ENCODE measurements at places on chromosomes 13 and 19.

GRCh38 chr13:105200181-105200580 is 1335.3 kb downstream of the EFNB2 start:
- DNase-seq, result no peak

DNA sequence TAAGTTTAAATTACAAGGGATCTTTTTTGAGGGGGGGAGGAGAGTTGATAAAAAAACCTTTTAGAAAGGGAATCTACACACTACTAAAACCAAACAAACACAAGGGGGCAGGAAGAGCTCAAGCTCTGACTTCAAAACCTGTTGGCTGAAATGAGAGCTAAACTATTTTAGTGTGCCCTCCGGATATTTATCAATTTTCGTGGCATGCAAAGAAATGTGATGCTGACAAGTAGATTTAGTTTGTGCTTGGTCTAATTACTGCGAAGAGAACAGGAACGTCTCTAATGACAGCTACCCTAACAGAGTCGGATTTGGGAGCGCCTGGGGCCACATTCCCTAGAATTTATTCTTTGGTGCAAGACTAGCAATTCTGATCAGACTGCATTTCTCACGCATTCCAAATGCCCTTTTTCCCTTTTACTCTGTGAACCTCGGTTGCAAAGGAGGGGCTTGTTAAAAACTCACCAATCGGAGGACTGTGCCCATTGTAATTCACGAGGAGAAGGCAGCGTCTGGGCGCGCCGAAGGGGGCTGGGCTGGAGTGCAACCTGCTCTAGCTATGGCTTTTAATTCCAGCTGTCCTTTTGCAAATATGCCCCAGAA is 802 bp upstream of the FREM2 start:
- DNase-seq, result no peak

DNA sequence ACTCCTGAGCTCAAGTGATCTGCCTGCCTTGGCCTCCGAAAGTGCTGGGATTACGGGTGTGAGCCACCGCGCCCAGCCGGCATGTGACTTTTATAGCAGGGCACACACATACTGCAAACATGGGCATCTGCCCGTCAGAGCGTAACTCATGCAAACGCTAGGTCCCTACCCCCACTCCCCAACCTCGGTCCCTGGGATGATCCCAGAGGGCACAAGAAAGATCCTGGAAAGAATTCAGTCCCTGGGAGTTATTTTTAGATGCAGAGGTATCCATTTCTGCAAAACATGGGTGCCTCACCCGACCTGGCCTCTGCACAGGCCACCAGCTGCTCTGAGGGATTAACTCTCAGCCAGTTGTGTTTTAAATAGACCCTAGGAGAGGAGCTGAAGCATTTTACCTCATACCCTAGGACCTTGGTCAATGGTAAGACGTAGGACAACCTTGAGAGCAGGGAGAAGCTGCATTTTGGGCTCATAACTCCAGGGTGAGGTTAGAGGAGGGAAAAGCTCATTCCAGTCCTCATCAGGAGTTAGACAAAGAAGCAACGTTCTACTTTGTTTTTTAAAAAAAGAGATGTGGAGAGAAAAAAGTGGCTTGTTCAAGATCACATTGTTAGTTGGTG is 10.8 kb downstream of the TMEM38A start:
- no peak for DNase-seq

DNA sequence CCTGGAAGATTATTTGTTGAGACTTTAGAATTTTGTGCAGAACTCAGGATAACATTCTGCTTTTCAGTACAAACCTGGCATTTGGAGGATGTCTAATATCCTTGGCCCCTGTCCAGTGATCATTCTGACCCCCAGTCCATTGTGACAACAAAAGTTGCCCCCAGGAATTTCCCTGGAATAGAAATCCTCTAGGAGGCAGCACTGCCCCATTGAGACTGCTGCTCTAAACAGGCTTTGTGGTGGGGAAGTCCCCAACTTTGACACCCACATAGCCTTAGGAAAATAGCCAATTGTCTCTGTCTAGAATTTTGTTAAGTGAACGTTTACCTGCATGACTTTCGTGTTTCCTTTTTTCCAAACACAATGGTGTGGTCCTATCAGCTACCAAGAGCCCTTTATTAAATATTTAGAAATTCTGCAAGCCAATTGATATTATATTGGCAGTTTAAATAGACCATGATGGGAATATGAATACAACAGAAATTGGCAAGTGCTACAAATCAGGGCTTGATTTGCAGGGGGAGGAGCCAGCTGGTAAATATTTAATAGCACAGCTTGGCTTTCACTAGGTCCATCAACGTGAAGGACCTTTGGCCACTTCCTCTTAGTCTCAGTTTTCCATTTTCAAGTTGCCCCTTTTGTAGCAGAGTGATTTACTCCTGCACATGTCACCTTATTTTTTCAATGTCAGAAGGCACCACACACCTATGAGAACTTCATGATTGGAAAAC is 451.7 kb downstream of the EFNB2 start:
- no peak for DNase-seq

DNA sequence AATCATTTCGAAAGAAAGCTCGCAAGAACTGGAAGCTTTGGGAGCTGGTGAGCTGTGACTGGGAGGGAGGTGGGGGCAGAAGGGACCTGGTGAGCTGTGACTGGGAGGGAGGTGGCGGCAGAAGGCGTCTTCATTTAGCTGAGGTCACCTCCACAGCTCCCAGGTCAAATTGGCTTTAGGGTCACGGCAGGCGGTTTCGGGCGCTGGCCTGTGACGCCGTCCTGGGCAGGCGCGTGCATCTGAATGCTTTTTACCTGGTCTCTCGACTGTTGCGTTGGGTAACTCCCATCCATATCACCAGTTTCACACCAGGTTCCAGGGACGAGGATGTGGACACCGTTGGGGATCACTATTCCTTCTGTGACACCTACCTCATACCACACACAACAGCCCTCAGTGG is 29.2 kb downstream of the C2CD4C start:
- no peak for DNase-seq

DNA sequence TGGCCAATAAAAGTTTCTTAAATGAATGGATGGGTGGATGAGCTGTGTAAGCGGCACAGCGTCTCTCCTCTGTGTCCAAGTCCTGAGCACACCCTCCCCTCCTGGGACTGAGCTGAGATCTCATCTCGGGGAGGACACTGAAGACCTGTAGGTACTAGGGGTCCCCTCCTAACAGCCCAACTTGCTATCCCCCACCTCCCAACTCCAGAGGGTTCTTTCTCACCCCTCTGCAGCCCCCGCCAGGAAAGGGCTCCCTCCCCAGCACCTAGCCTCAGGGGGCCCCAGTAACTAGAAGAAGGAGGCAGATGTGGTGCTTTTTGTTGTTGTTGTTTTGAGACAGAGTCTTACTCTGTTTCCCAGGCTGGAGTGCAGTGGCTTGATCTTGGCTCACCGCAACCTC is 1.1 kb upstream of the NANOS3 start:
- no peak for DNase-seq

DNA sequence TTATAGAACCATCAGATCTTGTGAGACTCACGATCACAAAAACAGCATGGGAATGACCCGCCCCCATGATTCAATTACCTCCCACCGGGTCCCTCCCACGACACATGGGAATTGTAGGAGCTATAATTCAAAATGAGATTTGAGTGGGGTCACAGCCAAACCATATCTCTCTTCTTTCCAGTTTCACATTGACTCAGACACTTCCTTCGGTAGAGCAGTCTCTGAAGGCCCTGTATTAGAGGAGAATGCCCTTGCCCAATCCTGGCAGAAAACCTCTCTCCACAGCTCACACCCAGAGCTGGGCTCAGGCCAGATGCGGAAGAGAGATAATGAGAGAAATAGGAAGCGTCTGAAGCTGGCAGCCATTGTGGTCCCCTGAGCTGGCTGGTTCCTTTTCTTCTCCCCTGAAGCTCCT is 72.4 kb upstream of the CLDN10 start:
- DNase-seq, result no peak

GRCh38 chr13:52428295-52428694 is 22.1 kb downstream of the VPS36 start:
- DNase-seq, result no peak
